Activated CD8-positive, alpha-beta memory T cell treated with anti-CD3 and anti-CD28 coated beads, Interleukin-2, amount 50 U/mL, for 4 hours (primary cell): ENCODE measurements at places on chromosomes 5 and 9.

DNA sequence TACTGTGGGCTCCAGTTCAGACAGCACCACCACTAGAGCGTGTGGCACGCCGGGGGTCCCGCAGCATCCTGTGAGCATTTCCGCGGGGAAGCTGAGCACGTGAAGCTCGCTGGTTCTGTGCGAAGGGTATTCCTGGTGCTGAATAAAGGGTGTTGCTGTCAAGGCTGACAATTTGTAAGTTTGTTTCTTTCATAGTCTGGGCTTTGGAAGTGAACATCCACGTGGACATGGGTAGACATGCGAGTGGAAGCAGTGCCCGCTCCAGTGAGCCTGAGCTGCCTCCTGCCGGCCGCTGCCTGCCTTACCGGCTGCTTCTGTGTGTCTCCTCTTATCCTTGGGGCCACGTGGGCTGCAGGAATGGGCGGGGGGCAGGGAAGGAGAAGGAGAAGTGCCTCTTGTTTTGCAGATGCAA is 14.7 kb downstream of the NDUFS6 start:
- no peak for DNase-seq

GRCh38 chr5:59843511-59844213 is 49.9 kb downstream of the PDE4D start:
- no peak for DNase-seq

- DNase-seq = no peak
These were observed 367.3 kb upstream of the C9orf72 start for GRCh38 chr9:27940535-27940934.

- DNase-seq = no peak
These were observed 400.7 kb downstream of the PSAT1 start for GRCh38 chr9:78697618-78698017.

DNA sequence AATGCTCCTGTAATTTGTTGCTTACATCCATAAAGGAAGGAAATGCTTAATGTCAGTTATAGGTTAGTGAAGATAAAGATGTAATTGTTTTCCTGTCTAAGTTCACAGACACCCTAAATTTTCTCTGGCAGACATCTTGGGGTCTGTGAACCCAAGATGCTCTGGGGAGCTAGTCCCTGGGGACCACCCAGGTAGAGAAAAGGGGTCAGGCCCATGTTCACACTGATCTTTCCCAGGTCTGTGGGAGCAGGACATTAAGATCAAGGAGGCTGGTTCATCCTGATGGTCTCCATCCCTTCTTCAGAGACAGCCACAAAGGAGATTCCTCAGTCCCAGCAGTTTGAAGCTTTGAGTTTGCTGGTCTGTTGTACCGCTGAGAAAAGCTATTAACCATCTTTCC is 267.5 kb downstream of the ARHGAP26 start:
- no peak for DNase-seq

- no peak for DNase-seq
These were observed 217.5 kb upstream of the SH3GL2 start for GRCh38 chr9:17361378-17361777.

DNA sequence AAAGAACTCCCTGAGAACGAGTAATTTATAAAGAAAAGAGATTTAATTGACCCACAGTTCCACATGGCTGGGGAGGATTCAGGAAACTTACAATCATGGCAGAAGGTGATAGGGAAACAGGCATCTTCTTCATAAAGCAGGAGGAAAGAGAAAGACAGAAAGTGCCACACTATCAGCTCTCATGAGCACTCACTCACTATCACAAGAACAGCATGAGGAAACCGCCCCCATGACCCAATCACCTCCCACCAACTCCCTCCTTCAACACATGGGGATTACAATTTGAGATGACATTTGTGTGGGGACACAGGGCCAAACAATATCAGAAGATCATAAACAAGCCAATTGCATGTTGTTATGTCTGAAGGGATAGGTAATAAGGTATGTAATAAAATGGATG is 935.9 kb upstream of the COX7C start:
- no peak for DNase-seq

DNA sequence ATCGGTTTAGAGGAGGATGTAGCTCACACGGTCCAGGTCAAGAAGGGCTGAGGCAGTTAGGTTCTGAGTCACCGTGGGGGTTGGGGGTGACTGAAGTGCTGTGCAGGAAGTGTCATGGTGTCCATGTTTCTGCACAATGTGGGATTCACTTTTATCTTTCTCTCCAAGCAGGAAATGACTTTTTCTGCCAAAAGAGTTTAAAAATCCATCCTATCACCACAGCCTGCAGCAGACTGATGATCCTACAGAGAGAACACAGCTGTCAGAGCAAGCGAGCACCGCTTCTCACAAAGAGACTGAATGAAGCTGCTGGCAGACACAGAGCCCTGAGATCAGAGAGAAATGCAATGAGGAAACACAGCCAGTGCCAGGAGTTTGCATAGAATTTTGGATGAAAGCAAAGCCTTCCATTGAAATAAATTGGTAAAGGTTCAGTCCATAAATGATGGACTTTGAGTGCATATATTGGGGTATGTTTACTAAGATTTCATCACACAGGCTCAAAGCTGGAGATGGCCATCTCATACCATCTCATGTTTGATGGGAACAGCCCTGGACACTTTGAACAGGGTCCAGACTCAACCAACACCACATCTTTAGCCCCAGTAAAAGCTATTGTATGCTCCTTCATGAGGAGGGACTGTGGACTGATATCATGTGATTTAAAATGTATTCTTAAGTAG is 213.9 kb upstream of the FBXL7 start:
- no peak for DNase-seq

DNA sequence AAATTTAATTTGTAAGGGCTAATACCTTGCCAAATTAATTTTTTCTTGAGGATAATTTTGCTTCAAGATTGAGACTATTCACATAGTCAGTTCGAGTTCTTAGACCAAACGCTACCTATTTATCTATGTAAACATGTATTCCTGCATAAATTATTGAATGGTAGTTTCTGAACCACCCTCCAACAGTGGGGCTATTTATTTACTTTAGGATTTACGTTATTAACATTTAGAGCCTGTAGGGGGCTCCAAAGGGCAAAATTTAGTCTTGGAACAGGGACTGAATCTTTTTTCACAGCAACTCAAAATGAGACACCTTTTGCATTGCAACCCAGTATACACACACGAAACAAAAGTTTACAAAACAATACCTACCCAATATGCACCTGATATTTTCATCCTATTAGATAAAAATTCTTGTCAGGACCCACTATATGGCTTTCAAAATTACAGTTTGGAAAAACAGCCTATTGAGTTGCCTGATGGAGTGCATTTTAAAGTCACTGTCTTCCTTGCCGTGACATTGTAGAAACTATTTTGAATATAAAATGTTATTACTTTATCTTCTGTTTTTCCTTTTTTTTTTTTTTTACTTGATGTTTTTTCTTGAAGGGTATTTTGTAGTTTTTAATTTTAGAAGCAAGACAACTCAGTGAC is 47.1 kb upstream of the POU4F3 start:
- no peak for DNase-seq

DNA sequence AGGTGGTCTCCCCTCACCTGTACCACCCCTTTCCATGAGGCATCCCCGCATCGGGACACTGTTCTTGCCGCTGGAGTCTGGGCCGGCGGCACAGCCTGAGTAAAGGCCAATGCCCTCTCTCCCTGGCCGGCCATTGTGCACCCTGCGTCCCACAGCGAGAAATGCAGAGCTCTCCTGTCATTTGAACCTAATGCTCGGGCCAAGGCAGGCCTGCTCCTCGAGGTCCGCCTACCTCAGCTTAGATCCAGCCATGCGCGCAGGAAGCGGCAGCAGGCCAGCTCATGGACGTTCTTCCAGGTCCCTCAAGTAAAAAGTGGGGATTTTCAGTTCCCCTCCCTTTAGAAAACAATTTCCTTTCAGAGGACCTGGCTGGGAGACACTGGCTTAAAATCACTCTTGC is 135.0 kb downstream of the HSD17B3 start:
- no peak for DNase-seq

- no peak for DNase-seq
These were observed 452.0 kb upstream of the ZNF608 start for GRCh38 chr5:125198270-125198974.

- DNase-seq = no peak
These were observed 11.0 kb downstream of the UBAC1 start for GRCh38 chr9:135950135-135950682.

DNA sequence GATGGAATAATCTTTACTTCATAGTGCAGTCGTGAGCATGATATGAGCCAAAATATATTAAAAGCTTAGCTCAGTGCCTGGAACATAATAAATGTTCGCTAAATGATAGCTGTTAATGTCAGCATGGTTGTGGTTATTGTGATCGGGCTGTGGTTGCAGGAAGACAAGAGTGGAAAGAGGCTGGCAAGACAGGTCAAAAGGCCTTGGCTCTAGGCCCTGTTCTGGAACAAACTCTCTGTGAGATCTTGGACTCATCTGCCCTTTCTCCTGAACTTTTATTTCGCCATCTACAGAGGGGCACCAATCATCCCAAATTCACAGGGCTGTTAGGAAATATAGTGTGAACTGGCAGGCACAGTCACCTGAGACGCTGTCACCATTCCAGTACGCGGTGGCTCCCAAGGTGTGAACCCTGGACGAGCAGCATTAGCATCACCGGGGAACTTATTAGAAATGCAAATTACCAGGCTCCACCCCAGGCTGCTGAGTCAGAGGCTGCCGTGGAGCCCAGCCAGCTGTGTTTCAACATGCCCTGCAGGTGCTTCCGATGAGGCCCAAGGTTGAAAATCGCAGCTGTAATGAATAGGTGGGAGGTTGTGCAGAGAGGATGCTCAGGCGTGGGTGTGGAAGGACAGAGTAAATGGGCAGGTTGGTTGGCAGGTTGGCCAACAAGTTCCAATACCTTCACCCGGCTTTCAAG is 50.2 kb upstream of the SAP30L start:
- no peak for DNase-seq

- no peak for DNase-seq
These were observed 7.4 kb downstream of the FIBCD1 start for GRCh38 chr9:130931508-130932254.

GRCh38 chr5:136992796-136993489 is 506.2 kb downstream of the SPOCK1 start:
- no peak for DNase-seq

GRCh38 chr5:131210151-131210510 is 39.4 kb downstream of the LYRM7 start:
- no peak for DNase-seq

DNA sequence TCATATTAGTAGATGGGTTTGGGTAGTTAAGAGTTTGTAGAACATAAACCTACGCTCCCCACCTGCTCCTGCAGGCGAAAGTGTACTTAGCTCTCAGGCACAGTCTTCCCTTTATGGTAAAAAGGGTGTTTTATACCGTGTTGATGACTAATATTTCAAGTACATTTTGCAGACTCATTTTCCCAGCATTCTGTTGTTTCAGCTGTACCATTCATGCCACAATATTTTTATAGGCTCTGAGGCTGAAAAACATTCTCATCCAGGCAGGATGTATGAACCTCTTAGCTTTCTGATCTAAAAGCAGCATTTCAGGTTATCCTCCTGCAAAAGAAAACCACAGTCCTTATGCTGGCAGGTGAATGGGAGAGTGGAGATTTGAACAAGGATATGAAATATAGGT is 231.4 kb downstream of the NR2F1-AS1 start:
- no peak for DNase-seq

DNA sequence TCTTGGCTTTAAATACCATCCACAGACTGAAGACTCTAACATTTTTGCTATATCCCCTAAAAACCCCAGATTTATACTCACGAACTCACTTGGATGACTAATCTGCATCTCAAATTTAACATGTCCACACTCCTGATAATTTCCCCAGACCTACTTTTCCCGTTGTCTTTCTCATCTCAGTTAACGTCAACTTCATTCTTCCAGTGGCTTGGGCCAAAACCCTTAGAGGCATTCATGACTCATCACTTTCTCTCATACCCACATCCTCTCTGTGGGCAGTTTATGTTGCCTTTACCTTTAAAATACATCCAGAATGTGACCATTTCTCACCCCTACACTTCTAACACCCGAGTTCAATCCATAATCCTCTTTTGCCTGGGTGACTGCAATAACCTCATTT is 96.7 kb downstream of the EDIL3 start:
- DNase-seq = no peak

DNA sequence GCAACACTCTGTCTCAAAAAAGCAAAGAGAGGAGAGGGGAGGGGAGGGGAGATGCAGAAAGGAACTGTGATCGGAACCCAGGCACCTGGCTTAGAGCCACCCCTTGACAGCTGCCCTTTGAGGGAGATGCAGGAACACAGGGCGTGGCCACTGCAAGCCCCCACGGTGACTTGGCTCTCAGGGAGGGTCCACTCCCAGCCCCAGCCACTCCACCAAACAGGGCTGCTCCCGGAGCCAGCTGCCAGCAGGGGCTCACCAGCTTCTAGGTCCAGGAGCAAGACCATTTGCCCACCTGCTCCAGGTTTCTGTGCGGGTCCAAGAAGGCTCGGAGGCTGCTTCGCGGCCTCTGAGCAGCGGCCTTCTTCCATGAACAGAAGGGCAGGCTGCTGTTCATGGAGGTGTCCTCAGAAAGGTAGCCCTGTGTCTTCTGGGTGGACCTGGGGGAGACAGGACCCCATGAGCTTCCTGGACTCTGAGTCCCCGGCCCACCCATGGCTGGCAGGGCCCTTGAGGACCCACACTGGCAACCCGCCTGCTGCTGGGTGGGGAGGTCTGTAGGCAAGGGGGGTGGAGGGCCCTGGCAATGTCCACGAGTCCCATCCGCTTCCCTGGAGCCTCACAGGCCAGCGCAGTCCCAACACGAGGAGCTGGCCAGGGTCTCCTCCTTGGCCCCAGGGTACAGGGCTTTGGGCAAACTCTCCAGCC is 7.9 kb downstream of the C9orf50 start:
- DNase-seq = no peak

GRCh38 chr5:116303810-116304209 is 219.0 kb downstream of the COMMD10 start:
- no peak for DNase-seq

DNA sequence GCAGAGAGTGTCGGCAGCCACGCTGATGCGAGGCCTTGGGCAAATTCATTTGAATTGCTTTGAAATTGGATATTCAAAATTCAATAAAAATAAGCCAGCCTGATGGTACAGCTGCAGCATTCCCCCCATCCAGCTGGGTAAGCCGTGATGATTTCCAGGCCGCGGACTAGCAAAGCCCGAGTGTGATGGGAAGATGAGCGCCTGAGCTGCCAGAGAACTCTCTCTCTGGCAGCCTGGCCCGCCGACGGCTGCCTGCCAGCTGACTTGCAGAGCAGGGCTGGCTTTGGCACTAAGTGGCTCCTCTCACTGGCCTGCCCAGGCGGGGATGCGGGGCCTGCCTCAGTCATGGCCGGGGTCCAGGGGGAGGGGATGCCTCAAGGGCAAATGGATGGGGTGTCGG is 268.3 kb upstream of the WWC1 start:
- DNase-seq = no peak

GRCh38 chr9:31135567-31135966 is 1248.9 kb upstream of the ACO1 start:
- DNase-seq = no peak

- peak; percentile 52 for DNase-seq
These were observed at the start of gene PHF24 for GRCh38 chr9:34957492-34958410. Gene PHF24 (plus strand): TSS chr9:34958285. CDS start chr9:34971299, 13,014 bp downstream.

- DNase-seq = no peak
These were observed 38.3 kb downstream of the DNAJB5 start for GRCh38 chr9:35027860-35028259.

GRCh38 chr5:36078430-36078829 is 11.7 kb upstream of the UGT3A2 start:
- DNase-seq = no peak

GRCh38 chr5:124887223-124887622 is 140.8 kb upstream of the ZNF608 start:
- DNase-seq = no peak
